ENCODE measurements at places on chromosomes 1 and 21.

DNA sequence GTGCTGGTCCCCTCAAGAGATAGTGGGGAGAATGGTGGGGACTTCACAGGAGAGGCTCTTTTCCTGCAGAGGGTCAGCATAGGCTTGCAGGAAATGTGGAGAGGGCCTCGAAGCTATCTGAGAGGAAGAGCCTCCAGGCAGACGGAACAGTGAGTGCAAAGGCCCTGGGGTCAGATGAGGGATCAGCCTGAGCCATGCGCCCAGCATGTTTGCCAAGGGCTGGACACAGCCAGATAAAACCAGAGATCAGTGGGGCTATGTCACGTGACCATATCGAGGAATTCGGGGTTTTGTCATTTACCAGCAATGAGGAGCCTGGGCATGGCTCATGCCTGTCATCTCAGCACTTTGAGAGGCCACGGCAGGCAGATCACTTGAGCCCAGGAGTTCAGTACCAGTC is 6.5 kb upstream of the UTS2 start:
- no peak for DNase-seq

- DNase-seq = peak; percentile 69
These were observed 125.0 kb downstream of the TIAM1 start for GRCh38 chr21:31218830-31219608.

DNA sequence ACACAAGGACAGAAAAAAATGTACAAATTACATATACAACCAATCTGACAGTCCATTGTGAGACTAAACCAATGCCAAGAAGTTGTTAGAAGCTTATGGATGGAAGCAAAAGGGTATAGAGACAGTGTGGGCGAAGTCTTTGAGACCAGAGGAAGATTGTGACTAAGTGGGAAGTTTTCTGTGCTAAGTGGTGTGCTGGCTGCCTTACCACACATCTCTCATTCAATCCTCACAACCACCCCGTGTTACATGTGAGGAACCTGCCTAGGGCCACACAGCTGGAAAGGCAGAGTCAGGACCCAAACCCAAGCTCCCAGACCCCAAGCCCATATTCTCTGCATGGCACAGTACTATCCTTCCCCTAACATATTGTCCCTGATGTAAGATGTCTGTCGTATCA is 53.5 kb upstream of the DUSP10 start:
- DNase-seq = no peak

- DNase-seq = no peak
These were observed 136.4 kb upstream of the DEPDC1 start for GRCh38 chr1:68633141-68633919.

- no peak for DNase-seq
These were observed 100.9 kb upstream of the ST6GALNAC5 start for GRCh38 chr1:76766381-76766780.

GRCh38 chr1:34425046-34425445 is 248.3 kb downstream of the C1orf94 start:
- DNase-seq = no peak

DNA sequence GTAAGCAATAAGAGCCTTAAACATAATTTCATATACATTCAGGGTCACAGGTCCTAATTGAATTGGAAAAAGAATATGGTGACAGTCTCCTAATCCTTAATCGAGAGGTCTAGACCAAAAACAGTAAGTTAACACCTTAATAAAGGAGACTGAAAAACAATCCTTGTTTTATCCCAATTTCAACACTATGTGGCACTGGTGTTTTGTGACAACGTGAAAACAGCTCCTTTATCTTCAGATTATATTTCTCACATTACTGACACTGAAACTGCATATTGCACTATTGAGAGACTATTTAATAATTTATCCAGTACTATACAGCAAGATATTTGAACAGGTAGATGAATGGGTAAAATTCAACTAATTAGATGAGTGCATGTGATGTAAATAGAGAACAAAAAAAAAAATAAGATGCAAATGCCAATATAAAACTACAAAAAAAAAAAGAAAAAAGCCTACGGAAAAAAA is 34.1 kb downstream of the TP53BP2 start:
- DNase-seq = no peak

All from fibroblast of the conjunctiva (primary cell).